Right cardiac atrium (tissue), 5 donors: ENCODE measurements at places on chromosomes 2 and 18. TPM values are rescaled to one million over a fixed set of nuclear protein-coding genes. Genes with fewer than 3 reads are reported as not detected.

- no peak for DNase-seq
Measured at GRCh38 chr2:75632091-75632701, 14.4 kb upstream of the MRPL19 start.

- no peak for DNase-seq
Measured at GRCh38 chr18:21903709-21904108, 163.1 kb downstream of the MIB1 start.

- no peak for DNase-seq
Measured at GRCh38 chr2:98348066-98348561, 1.9 kb downstream of the CNGA3 start.

DSG2 gene
- 73.7 TPM for total RNA-seq

GRCh38 chr2:96527286-96528005 lies 9.1 kb upstream of the ARID5A start:
- peak; percentile 88 for DNase-seq
